ENCODE measurements at places on chromosomes 6 and 20.
A peak's percentile ranks its signal among the peaks of the same experiment; 100 is the strongest.

GRCh38 chr6:90121982-90122381, 174.7 kb downstream of the BACH2 start:
- DNase-seq: no peak

GRCh38 chr6:157867155-157867559, 44.1 kb downstream of the SNX9 start:
- no peak for DNase-seq

DNA sequence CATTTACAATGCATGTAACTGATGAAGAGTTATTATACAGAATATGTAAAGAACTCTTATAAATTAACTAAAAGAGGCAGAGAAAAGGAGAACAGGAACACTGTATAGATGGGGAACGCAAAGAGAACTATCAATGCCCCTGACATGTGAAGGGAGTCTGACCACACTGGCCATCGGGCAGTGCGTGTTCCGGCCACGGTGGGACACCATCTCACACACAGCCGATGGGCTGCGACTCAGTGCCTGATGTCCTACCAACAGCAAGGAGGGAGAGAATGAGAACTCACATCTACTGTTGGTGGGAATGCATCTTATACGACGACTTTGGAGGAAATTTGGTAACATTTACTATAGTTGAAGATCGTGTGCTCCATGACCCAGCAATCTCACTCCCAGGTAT, 15.5 kb upstream of the RAMACL start:
- DNase-seq: no peak

GRCh38 chr6:157536223-157536545, 155.2 kb downstream of the ZDHHC14 start:
- DNase-seq: no peak

DNA sequence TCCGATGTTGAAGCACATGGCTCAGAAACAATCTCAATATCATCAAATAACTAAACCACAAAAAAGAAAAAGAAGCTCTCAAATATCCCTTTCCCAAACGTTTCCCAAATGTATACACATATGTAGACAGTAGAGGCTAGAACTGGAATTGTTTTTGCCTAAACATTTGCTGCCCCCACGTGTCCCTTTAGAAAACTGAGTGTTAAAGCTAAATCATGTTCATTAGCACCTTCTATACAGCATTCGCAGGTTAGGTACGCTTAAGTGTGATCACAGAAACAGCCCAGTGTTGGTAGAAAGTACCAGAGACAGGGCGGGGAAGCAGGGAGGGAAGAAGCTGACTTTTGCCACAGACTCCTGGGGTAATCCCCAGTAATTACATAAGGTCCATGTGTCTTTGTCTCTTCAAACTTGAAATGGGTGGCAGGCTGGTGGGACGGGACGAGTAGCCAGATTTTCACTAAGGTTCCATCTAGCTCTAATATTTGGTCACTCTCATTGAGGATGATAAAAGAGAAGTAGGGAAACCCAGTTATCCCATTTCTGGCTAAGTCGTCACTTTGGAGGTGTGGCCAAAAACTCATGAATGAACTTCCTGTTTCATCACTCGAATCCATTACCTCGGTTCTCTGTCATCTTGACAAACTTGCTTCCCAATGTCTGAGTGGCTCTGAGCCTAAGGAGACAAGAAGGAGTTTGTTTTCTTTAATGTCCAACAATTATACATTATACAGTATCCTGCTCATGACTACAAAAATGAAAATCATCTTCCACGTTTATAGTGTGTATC, 15.0 kb upstream of the TFAP2A start:
- no peak for DNase-seq

DNA sequence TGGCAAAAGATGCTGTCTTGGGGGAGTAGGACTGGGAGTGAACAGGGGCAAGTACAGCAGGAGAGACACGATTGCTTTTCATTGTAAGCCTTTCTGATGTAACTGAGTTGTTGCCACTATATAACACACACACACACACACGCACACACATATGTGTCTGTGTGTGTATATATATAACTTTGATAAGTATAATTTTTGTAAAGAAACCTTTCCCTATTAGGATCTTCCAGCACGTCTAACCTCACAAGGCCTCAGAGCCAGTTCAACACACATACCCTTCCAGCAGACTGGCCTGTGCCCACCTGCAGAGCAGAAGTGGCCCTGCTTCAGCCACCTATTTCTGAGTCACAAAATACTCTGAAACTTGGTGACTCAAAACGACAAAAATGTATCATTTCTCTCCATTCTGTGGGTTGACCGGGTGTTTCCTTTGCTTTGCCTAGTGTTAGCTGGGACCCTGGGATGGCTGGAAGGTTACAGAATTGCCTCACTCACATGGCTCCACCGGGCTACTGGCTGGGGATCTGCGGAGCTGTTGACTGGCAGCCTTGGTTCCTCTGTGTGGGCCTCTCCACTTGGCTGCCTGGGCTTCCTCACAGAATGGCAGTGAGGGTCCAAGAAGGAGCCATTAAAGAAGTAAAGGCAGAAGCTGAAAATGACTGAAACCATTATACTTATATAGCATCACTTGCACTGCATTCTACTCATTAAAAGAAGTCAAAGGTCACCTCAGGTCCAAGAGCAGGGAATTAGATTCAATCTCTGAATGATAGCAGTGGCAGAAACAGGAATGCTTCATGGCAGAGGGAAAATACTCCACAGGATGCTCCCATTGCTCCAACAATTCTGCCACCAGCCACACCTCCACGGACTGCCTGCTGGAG, 126.4 kb downstream of the BANF2 start:
- no peak for DNase-seq

- DNase-seq: no peak
Measured at GRCh38 chr20:50762435-50763220, 31.2 kb downstream of the PARD6B start.

GRCh38 chr6:5302995-5303622, 41.8 kb downstream of the FARS2 start:
- no peak for DNase-seq

- DNase-seq: no peak
Measured at GRCh38 chr20:21129861-21130260, 4.0 kb downstream of the KIZ start.

GRCh38 chr6:70124882-70125545, 177.9 kb downstream of the COL9A1 start:
- DNase-seq: no peak

DNA sequence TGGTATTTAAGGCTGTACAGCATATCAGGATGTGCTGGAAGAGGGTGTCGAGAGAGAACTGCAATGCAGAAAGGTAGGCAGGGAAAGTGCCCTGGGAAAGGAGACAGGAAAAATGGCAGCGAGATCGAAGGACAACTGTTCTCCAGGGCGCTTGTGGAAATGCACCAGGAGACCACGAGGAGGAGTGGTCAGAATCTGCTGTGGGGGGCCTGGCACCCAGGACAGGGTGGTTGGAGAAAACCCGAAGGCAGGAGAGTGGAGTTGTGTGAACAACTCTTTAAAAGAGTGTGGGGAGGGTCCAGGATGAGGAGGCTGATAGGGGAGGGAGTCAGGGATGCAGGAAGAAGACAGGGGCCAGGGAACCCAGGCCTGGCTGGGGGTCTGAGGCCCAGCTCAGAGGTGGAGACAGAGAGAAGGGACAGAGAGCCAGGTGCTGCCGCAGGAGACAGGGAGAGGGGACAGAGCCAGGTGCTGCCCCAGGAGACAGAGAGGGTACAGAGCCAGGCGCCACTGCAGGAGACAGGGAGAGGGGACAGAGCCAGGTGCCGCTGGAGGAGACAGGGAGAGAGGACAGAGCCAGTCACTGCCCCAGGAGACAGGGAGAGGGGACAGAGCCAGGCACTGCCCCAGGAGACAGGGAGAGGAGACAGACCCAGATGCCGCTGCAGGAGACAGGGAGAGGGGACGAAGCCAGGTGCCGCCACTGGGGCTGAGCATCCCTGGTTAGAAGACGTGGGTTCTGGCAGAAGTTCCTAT, 9.3 kb downstream of the SLC22A1 start:
- DNase-seq: no peak

- DNase-seq: no peak
Measured at GRCh38 chr6:79193971-79194370, 40.5 kb downstream of the HMGN3 start.

GRCh38 chr6:7628909-7629308, 38.9 kb downstream of the SNRNP48 start:
- no peak for DNase-seq

- DNase-seq: no peak
Measured at GRCh38 chr20:47309806-47310426, 46.6 kb downstream of the ZMYND8 start.

GRCh38 chr20:61799928-61800327, 265.8 kb downstream of the TAF4 start:
- DNase-seq: no peak

DNA sequence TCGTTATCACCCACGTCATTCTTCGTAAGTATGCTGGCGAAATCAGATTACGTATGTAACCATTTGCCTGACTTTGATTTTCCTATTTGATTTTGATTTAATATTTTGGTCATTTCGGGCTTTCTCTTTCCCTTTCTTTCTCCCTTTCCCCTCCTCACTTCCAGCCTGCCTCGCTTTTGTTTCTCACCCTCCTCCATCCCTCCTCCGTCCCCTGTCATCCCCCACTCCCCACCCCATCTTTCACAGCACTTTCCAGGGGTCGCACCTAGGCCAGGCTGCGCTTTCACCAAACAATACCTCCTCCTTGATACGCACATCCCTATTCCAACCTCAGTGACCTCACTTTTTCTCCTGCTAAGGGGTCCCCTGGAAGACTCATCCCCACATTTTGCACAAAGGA, 194.6 kb upstream of the SNX9 start:
- no peak for DNase-seq

DNA sequence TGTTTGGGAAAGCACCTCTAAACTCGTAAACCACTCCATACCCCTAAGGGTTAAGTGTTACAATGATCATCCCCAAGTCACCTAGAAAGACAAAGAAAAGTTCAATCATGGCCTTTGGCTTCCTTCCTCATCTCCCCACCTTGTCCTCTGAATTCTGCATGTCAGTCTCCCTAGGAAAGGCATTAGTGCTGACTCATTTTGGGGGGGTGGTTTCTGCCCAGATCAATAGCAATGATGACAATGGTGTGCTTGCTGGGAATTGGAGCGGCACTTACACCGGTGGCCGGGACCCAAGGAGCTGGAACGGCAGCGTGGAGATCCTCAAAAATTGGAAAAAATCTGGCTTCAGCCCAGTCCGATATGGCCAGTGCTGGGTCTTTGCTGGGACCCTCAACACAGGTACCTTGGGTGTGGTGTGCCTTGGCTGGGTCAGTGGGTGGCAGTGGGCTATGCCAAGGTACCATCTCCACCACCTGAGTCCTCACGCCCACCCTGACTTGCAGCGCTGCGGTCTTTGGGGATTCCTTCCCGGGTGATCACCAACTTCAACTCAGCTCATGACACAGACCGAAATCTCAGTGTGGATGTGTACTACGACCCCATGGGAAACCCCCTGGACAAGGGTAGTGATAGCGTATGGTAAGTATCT, 21.2 kb downstream of the TGM3 start:
- no peak for DNase-seq

GRCh38 chr6:136945072-136945471, 23.0 kb downstream of the SLC35D3 start:
- DNase-seq: no peak

DNA sequence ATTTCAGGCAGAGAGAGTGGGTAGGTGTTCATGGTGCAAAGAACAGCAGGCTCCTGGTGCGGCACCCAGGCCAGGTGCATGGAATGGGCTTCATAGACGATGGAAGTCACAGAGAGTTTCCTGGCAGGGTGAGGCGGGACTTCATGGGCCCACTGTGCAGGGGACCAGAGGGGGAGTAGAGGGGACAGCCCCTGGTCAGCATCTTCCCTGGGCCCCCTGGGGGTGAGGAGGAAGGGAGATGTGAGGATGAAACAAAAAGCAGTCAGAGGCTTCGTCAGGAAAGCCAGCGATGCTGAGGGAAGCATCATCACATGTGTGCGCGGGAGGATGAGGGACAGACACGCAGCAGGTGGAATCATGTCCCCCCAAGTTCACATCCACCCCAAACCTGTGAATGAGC, 2.4 kb upstream of the THBS2 start:
- DNase-seq: no peak

DNA sequence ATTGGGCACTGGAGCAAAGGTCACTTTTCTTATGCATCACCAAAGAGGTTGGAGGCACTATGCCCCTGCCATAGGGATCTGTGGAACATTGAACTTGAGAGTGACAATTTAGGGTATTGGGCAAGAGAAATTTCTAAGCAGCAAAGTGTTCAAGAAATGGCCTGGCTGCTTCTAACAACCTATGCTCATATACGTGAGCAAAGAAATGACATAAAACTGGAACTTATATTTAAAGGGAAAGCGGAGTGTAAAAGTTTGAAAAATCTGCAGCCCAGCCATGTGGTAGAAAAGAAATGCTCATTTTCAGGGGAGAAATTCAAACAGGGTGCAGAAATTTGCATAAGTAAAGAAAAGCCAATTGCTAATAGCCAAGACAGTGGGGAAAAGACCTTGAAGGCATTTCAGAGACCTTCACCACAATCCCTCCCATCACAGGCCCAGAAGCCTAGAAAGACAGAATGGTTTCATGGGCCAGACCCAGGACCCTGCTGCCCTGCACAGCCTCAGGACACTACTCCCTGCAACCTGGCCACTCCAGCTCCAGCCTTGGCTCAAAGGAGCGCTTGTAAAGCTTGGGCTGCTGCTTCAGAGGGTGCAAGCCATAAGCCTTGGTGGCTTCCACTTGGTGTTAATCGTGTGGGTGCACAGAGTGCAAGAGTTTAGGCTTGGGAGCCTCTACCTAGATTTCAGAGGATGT, 24.4 kb downstream of the NCR2 start:
- DNase-seq: no peak

- DNase-seq: peak; percentile 15
Measured at GRCh38 chr6:107419733-107420132, 39.6 kb downstream of the PDSS2 start.

DNA sequence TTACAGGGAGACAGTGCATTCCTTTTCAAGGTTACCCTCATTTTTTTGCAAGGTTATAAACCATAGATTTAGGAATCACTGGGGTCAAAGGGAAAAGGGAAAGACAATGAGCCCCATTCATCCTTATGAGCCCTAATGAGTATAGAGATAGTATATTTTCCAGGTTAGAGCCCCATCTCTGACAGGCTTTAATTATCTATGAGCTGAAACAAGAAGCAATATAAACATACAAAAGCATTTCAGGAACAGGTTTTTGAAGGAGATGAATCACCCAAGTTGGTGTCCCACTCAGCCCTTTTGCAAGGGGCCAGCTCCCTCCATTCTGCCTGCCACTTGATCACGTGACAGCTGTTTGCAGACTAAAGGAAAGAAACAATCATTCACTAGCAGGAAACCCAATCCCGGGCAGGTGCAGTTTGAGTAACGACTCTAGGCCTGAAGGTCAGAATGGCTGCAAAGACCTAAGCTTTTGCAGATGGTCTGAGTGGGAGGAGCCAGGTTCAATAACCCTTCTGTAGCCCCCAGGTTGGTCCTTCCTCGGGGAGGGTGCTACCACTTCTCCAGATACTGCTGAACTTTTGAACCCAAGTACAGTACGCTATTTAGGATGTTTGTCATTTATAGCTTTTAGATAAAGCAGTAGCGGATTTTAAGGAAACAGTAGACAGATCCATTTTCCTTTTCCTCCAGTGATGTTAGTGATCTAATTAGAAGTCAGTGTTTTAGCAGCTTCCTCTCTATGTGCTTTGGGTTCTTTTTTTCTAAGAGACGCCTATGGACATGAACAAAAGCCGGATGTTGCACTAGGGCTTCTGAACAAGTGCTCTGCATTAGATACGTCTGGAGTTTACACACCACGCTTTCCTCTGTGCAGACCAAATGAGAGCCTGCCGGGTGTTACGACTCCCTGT, 253.2 kb downstream of the SOX4 start:
- peak; percentile 90 for DNase-seq

- no peak for DNase-seq
Measured at GRCh38 chr6:89818977-89819335, 638 bp downstream of the MDN1 start.
